DMS79 treated with DMSO at 0.1 percent for 48 hours (cell line): ENCODE measurements at places on chromosomes 5 and 9.

DNA sequence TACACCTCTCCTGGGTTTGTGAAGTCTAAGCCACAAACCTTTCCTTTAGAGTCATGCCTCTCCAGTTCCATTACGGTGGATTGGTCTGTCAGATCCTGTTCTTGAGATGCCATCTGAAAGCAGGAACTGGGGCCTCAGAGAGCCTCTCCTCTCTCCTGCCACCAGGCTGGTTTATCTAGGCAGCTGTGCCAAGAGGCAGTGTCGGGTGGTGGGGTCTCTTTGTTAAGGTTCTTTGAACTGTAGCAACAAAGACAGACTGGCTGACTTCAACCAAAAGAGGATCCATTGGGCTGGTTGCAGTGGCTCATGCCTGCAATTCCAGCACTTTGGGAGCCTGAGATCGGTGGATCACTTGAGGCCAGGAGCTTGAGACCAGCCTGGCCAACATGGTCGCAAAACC is 66.0 kb upstream of the ANGPTL2 start:
- no peak for DNase-seq

- no peak for DNase-seq
Observed at GRCh38 chr9:128422783-128423150, 2.1 kb downstream of the CERCAM start.

GRCh38 chr5:15638296-15638695 is 138.3 kb downstream of the FBXL7 start:
- DNase-seq: no peak

GRCh38 chr9:90176901-90177300 is 465.7 kb downstream of the DIRAS2 start:
- peak; percentile 45 for DNase-seq

DNA sequence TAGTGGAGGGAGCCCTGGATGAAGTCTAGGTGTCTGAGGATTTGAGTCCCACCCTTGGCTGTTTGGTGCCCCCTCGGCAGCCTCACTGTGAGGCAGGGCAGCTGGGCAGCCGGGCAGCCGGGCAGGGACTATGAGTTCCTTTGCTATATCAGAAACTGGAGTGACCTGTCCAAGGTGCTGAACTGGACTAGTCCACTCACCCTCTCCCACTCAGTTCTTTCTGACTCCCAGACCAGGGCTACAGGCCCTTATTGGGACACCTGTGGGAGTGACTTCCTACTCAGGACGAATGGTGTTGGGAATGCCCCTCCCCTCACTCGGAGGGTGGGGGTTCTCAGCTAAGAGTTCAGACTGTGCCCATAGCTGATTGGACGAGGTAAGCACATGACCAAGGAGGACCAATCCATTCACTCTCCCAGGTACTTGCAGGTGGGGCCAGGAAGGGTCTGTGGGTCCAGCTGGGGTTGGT is 34.1 kb upstream of the RAPGEF1 start:
- DNase-seq: peak; percentile 52

GRCh38 chr9:136972743-136973142 is 4.6 kb upstream of the PTGDS start:
- DNase-seq: no peak

- peak; percentile 94 for DNase-seq
Observed at GRCh38 chr9:126927419-126927818, 12.8 kb downstream of the RALGPS1 start.

DNA sequence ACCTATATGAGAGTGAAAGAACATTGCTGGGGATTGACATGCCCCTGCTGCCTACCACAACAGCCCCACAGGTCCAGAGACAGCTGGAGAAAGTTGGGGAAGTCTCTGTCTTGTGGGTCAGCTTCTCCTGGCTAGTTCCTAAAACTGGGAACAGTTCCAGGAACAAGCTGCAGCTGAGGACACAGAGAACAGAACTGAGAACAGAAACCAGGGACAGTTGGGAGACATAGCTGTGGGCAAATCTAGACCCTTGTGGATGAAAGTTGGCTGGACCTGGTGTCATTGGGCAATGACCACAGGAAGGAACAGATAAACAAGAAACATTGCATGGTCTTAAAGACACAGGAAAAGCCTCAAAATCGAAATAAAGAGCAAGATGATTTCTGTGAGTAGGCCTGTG is 58.3 kb upstream of the MOCS2 start:
- DNase-seq: no peak

DNA sequence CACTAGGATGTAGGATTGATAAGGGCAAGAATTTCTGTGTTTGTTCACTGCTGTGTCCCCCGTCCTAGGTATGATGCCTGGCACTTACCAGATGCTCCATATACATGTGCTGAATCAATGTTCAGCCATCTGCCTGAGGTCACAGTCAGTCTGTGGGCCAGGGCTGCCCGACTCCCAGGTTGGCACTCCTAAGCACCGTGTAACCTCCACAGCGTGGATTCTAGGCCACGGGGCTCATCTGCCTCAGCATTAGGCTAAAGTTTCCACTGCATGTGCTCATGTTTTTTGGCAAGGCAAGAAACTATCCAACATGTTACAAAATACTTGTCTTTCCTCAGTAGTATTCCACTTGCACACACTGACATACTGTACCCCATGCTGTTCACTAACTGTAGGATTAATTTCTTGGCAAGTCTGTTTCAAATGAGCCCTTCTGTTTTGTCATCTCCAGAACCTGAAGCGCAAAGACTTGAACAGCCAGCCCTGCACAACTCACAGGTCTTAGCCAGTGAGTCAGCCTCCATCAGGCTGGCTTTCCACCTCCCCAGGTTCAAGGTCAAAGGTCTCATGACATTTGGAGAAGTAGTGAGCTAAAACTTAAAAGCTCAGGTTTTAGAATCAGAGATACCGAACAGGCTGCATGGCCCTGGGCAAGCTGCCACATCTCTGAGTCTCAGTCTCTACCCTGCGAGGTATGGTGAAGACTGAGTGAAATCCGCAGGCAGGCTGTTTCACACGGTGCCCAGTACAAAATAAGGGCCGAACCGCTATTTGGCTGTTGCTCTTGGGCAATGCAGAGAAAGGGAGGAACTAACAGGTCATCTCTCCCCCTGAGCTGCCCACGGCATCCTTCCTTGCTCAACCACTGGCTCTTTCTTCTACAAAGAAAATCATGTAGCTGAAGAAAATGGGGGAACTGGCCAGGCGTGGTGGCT is 7.2 kb downstream of the TOR1A start:
- DNase-seq: no peak

DNA sequence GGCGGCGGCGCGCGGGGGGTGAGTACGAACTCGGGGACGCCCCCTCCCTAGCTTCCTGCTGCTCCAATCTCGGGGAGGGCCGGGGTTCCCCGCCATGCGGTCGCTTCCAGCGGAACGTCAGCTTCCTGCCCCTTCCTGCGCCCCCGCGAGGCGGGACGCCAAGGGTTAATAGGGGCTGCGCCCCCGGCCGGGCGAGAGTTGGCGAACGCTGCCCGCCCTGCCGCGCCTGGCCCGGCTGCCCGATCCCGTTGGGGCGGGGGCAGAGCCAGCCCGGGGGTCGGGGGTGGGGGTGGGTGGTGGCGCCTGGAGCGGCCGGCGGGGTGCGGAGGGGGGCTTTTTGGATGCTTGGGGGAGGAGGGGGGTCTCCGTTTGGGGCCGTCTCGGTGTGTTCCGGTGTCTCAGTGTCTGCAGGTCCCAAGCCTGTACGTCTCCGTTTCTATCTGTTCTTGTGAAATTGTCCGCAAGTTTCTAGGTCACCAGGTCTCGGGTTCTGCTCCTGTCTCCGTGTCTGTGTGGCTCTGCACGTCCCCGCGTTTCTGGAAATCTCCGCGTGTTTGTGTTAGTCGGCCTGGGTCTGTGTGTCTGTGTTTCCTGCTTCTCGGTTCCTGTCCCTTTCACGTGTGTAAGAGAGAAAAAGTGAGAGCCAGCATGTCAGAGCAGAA is 789 bp downstream of the COL27A1 start:
- DNase-seq: peak; percentile 18

DNA sequence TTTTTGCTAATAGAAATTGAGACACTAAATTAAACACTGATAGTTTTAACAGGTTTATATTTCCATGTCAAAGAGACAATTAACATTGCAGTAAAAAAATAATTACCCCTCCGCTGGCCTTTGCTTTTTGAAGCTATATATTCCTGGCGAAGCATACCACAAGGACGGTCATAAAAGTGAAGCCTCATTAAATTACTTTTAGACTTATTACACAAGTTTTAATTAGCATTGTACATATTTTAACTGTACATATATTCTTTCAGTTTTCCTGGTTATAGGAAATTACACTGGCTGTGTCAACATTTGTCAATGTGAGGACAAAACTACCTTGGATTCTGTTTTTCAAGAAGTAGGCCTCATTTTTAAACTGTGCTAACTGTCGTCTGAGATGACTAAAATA is 1.2 kb downstream of the CDKN2A start:
- peak; percentile 38 for DNase-seq

GRCh38 chr5:155250596-155250995 is 237.0 kb downstream of the KIF4B start:
- peak; percentile 37 for DNase-seq

GRCh38 chr5:17315710-17316221 is 98.3 kb downstream of the BASP1 start:
- DNase-seq: peak; percentile 48

DNA sequence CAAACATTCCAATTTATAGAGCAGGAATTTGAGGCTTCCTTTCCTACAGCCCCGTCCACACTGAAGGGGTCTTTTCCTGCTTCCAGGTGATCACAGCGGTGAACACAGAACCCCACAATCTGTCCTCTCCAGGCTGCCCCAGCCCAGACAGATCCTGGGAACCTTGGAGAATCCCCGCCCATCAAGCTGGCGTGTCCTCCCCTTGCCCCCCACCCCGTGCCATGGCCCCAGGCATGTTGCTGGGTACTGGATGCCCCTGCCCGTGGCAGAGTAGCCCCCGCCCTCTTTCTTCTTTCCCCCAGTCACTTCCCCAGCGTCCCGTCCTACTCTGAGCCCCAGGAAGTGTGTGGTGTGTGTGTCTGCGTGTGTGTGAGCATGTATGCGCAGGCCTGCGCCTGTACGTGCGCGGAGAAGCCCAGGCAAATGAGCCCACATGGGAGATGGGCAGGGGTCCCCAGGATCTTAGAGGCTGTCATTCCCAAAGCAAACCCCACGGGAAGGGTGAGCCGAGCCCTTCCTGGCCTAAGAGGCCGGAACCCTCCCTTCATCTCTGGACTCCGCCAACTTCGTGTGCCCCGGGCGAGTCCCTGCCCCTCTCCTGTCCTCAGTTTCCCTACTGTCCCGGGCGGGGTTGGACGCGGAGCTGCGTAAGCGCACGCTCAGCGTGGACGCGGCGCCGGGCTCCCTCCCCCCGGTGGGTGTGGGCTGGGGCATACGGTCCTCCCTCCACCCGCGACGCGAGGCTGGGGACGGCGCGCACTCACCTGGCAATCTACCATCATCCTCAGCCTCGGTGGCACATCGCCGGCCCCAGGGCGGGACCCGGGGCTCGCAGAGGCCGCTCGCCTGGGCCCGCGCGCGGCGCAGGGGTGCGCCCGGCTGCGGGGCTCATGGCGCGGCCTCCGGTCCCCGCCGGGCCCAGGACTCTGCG is 15.2 kb downstream of the GBGT1 start:
- peak; percentile 21 for DNase-seq

- no peak for DNase-seq
Observed at GRCh38 chr5:173187054-173187743, 42.9 kb downstream of the BNIP1 start.

DNA sequence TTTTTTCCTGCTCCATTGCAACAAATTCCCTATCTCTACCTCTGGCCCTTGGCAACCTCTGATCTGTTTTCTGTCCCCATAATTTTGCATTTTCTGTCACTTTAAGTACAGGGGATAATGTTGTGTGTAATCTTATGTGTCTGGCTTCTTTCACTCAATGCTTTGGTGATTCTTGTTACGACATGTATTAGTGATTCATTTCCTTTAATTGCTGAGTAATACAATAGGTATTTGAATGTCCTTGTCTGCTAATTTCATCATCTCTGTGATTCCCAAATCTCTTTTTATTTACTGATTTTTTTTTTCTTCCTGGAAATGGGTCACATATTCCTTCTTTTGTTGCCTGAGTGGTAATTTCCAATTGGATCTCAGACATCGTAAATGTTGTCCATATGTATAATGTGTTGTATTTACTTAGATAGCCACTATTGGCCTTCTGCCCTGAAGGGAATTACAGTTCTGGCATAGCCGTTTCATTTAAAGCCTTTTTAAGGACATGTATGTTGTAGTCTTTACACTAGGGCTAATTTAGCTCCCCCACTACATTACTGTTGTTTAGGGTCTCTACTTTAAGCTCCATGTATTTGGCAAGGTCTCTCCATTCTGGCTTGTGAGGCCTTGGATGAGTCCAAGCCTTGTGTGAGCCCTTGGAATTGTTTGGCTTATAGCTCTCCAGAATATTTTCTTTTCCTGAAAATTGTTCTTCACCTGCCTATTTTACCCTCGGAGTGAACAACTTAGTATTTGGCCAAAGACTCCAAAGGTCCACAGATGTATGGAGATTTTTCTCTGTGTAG is 683.8 kb downstream of the LRRC70 start:
- no peak for DNase-seq

DNA sequence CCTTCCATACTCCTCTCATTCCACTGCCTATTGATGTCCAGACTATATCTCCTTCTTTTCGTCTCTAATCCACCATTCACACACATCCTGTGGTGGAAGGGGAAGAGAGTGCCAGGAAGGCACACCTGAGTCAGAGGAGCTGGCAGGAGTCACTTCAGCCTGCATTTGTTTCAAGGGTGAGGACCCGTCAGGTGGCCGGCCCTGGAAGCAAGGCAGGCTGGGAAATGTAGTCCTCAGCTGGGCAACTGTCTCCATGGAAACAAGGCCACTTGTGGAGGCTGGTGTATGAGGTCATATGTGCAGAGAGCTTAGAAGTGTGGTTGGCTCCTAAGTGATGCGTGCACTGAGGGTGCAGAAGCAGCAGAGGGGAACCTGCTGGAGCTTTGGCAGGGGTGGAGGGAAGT is 278.4 kb downstream of the NSG2 start:
- DNase-seq: peak; percentile 66

- DNase-seq: no peak
Observed at GRCh38 chr5:16147179-16147900, 32.3 kb downstream of the MARCHF11 start.

- no peak for DNase-seq
Observed at GRCh38 chr5:173075137-173075843, 19.1 kb downstream of the CREBRF start.

- no peak for DNase-seq
Observed at GRCh38 chr5:39331861-39332381, 32.4 kb downstream of the C9 start.

DNA sequence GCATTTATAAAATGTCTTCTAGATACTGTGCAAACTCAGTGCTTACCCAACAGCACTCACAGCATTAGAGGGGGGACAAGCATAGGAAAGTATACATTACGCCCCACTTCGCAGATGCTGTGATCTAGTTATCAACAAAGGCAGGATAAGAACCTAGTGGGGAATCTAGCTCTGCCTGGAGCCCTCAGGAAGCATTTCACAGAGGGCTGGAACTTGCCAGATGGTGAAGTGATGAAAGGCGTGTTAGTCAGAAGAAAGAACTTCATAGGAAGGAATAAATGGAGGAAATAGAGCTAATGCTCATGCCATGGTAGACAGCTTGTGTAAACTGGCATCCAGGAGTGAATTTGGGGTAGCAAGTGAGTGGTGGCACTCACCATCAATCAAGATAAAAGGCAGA is 25.8 kb downstream of the DIRAS2 start:
- no peak for DNase-seq

GRCh38 chr9:7489036-7489435 is 310.5 kb downstream of the DMAC1 start:
- no peak for DNase-seq

GRCh38 chr9:134419684-134420076 is 93.4 kb downstream of the RXRA start:
- no peak for DNase-seq
